Vagina (tissue), 2 donors: ENCODE measurements at places on chromosomes 5 and 9.

DNA sequence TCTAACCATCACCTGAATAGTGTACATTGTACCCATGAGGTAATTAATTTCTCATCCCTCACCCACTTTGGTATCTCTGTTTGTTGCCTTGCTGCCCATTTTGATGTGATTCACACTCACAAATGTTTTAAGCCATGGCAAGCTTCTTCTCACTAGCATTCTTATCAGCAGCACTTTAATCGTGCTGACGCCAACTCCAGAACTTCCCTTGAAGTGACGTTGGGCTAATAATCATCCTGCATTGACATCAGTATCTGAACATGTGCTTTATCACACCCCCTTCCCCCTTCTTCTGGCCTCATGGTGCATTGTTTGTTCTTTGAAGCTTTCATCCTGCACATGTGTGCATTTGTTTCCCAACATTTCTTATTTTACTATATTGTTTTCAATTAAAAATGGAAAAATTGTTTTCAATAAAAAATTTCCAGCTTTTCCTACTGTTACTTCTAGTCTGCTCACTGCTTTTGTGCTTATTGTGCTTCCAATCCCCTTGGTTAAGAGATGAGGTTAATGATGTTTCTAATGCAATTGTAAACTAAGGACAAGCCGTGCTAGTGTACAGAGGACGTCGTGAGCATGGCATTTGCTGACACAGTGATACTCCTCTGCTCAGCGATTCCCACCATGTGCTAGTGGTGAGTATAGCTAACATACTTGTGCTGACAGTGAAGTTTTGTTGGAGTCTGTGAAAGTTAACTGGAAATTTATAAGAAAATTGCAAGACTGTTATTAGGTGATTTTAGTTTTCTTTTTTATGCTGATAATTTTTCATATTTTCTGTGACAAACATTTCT is 238.5 kb downstream of the KDM4C start:
- DNase-seq: no peak

- no peak for DNase-seq
These were observed 704.9 kb upstream of the NUDT12 start for GRCh38 chr5:104267320-104268015.

GRCh38 chr9:3507395-3508077 is 18.3 kb downstream of the RFX3 start:
- DNase-seq: no peak

- no peak for DNase-seq
These were observed 34.9 kb upstream of the ACOT12 start for GRCh38 chr5:81428861-81429260.

GRCh38 chr5:154997746-154998145 is 15.8 kb upstream of the KIF4B start:
- DNase-seq: no peak

- no peak for DNase-seq
These were observed 13.1 kb upstream of the LPAR1 start for GRCh38 chr9:111051400-111051799.

- no peak for DNase-seq
These were observed 65.5 kb downstream of the HMCN2 start for GRCh38 chr9:130331061-130331460.

GRCh38 chr5:157464519-157465171 is 4.6 kb downstream of the NIPAL4 start:
- DNase-seq: no peak

- no peak for DNase-seq
These were observed 274.3 kb upstream of the ANKRD55 start for GRCh38 chr5:56507351-56507930.
